ENCODE measurements at places on chromosomes 5 and 9.

DNA sequence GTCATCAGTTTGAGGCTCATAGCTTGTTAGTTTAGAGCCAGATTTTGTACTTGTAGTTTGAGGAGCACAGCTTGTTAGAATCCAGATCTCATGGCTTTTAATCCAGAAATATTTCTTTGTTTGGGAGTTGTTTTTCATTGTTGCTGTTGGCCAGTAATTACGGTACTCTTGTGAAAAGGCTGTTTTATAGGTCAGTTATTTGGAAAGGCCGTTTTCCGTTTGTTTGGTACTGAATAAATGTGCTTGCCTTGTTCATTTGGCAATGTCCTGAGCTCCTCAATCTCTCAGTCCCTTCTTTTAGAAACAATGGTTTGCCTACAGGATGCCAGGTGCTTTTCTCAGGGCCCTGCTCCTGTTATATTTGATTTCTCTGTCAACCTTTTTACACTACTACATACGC lies 4.5 kb upstream of the MOB3B start:
- DNase-seq = no peak

- no peak for DNase-seq
Observed at GRCh38 chr5:148751025-148751424, 75.4 kb upstream of the ADRB2 start.

DNA sequence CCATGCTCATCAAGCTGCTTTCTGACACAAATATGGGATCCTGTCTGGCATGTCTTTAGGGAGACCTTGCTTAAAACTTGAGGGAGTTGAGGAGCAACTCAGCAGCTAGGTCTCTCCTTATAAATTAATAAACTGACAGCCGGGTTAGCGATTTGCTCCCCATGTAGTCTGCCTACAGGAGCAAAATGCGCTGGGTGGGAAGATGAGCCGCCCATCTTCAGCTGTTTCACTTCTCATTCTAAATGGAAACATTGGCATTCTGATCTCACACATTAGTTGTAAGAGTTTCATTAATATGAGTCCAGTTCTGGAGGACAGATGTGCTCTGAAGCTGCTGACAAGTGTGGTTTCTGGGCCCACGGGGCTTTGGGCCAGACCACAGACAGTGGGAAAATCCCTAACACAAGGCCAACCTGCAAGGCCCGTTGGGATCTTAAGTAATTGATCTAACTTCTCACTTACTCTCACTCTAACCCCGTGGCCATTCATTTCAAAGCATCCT lies 197.0 kb downstream of the MCTP1 start:
- DNase-seq = no peak

DNA sequence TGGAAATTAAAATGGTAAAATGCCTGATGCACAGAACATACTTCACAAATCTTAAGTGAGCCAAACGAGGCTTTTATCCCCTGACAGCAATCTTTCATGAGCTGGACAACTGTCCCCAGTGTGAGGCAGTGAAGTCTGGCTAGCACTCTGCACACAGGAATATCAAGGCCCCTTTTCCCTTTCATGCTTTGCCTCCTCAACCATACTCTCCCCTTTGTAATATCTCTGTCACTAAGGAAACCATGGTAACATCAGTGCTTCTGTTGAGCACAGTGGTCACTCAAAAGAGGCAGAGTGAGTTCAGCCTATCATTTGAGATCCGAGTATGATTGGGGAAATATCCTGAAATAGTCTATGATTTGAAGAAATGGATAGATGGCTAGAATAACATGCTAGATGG lies 318.3 kb downstream of the ENC1 start:
- no peak for DNase-seq

GRCh38 chr5:122400938-122401337 lies 88.9 kb downstream of the SNCAIP start:
- DNase-seq = no peak

DNA sequence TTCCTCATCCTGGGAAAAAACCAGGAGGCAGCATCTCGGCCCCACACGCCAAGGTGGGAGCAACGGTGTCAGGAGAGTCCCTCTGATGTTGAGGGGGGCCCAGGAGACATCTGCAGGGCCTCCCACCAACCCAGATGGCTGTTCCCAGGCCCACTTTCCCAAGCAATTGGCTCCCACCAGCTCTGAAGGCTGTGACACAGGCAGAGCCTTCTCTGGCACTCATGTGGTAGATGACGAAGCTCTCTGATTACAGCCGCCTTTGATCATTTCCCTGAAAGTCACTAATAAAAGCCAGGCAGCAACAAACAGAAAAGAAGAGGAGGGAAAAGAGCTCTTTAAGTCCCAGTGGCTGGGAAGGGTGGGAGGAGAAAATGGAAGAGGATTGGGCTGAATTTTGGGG lies 226.5 kb downstream of the CDK5RAP2 start:
- no peak for DNase-seq

DNA sequence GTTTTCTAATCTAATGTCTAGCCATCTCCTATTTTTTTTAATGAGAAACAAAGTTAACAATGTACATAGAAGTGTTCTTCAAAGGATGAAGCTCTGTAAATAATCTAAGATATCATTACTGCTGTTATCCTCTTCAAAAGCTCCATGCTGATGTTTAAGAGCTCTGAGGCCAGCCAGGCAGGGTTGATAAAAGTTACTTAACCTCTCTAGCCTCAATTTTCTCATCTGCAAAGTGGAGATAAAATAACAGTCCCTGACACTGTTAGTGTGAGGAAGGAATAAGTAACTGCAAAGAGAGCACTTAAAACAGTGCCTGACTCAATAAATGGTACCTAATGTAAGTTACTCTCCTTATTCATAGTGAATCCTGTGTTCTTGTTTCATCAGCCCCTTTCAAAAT lies 60.1 kb downstream of the LHFPL2 start:
- no peak for DNase-seq

DNA sequence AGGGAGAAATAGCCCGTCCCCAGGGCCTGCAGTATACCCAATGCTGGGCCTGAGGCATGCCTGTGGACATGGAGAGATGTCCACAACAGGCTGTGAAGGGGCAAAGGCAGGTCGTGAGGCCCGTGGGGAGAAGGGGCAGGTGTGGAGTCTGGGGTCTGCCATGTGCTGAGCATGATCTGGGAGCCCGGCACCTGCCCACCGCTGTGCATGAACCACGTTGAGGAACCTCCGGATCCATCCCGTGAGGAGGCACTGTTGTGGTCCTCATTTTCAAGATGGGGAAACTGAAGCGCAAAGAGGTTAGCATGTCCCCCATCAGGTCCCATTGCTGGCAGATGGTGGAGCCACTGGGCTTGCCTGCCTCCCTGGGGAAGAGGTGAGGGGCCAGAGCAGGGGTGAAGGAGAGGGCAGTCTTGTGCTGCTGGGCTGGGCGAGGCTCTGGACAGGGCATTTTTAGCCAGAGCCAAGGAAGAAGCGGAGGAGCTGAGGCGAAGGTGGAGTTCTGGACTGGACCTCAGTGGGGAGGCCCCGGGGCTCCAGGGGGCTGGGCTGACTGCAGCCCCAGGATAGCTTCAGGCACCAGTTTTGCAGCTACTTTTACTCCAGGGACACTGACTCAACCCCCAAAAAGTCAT lies 46.5 kb downstream of the LRSAM1 start:
- DNase-seq = no peak

DNA sequence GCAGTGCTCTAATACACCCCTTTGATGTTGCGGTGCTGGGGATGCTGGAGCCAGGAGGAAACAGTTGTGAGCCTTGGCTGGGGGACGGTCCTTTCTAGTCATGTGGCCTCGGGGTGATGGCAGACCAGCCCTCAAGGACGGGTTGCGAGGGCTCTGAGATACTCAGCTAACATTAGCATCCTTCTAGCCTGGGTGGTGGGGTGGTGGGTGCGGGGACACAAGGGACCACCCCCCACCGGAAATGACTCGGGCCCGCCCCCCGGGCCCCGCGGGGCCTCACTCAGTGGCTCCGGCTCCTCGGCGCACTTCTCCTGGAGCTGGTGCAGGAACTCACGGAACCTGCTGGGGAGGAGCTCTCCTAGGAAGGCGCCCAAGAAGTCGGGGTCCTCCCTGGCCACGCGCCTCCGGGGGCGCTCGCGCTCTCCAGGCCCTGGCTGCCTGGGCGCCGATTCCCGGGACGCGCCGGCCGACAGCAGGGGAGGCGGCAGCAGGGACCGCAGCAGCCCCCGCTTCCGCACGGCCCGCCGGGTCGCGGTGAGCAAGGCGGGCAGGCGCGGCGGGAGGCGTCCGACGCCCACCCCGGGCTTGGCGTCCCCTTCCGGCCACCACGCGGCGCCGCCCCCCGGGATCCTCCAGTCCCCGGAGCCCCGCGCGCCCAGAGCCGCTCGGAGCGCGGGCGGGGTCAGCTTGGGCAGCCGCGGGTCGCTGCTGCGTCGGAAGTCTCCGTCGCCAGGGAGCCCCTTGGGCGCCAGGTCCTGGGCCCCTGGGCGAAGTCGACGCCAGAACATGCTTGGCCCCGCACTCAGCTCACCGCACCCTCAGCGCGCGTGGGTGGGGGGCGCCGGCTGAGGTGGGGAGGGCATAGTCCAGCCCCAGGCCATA lies 873 bp downstream of the C9orf50 start:
- DNase-seq = no peak

GRCh38 chr9:83065233-83065632 lies 2.3 kb upstream of the RASEF start:
- no peak for DNase-seq

- DNase-seq = no peak
Observed at GRCh38 chr9:96852676-96853075, 1.6 kb downstream of the ZNF782 start.

DNA sequence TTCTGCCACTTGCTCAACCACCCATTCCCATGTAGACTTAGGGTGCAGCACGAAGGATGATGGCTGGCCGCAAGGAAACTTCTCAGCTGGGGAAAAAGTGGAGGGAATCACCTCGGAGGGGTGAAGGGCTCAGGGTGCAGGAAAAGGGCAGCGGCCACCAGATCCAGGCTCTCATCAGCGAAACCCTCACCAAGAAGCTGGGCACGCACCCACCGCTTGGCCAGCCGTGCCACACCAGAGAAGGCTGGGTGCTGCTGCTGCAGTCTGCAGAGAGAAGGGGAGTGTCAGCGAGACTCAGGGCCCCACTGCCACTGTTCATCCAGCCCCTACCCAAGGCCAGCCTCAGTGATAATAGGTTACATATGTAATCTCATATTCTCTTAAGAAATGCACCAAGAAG lies 8.6 kb downstream of the NOL6 start:
- DNase-seq = no peak

- no peak for DNase-seq
Observed at GRCh38 chr9:83281306-83282255, 218.6 kb upstream of the RASEF start.

GRCh38 chr5:170220191-170220590 lies 12.6 kb upstream of the C5orf58 start:
- no peak for DNase-seq

DNA sequence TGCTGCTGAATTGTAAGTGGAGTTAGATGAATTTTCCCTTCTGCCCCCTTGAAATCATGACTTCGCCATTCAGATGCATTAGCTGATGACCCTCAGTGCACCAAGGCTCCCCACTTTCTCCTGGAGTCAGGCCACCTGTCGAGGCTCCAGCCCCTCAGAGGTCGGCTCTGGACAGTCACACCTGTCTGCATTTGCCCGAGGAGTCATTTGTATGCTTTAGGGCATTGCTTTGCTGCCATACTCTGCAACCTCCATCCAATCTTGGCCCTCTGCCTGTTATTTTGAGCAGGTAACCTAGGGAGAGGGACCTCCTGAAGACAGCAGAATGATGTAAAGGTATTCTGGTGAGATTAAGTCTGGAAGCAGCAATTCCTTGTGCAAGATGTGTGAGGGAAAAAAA lies 144.8 kb downstream of the MACROH2A1 start:
- DNase-seq = no peak

DNA sequence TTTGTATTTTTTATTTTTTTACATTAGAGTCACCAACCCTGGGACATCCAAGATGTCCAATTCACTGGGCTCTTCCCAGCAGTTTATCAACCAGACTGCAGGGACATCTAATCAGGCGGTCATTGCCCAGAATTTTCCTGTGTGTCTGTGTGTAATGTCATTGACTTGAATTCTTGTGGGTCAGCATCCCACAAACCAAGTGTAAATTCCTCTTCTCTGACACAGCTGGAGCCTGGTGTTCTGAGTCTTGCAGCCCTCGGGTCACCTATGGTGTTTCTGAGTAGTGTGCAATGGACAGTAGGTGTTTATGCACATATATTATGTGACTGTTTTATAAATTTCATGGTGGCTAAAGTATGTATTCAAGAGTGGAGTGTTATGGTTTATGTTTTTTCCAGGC lies 815.7 kb downstream of the SEMA5A start:
- DNase-seq = no peak

DNA sequence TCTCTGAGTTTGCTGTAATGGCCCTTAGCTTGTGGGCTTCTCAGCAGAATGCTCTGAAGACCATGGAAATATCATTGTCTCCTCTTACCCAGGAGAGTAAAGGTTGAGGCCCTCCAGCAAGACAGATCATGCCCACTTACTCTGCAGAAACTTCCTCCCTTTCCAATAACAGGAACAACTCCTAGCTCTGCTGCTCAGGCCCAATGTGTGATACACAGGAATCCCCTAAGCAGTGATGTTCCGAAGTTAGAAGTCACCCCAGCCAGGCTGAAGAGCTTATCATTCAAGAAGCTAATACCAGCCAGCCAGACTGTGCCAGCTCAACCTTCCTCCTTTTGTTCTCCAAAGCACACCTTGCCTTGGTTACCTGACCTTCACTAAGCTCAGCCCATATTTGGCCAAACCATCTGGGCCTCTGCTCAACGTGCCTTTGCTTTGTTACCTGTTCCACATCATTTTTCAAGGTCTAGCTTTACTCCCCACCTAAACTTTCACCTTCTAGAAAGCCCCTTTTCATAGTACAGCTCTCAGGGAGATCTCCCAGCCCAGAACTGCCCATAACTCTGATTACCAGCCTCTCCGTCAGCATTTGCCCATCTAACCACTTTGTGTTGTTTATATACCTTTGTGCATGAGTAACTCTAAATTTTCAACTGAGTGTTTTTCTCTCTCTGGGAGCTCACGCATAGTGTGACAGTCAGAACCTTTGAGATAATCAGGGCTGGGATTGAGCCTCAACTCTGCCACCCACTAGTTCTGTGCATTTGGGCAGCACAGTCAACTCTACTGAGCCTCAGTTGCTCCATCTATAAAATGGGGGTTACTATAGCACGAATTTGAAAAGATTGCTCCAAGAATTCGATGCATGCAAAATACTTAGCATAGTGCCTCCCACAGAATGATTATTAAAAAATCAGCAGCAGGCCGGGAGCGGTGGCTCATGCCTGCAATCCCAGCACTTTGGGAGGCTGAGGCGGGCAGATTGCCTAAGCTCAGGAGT lies 107.6 kb upstream of the CPEB4 start:
- no peak for DNase-seq

GRCh38 chr9:19146441-19147024 lies 19.2 kb upstream of the PLIN2 start:
- DNase-seq = no peak

- no peak for DNase-seq
Observed at GRCh38 chr9:97793067-97793466, 60.0 kb upstream of the FOXE1 start.

All from activated CD4-positive, alpha-beta T cell treated with anti-CD3 and anti-CD28 coated beads, Interleukin-2, amount 50 U/mL, for 16 hours (primary cell).